ENCODE measurements at places on chromosomes 4 and X.

- no peak for DNase-seq
Observed at GRCh38 chr4:10089346-10089745, 27.3 kb downstream of the WDR1 start.

GRCh38 chr4:160184884-160185283 lies 1082.0 kb downstream of the RAPGEF2 start:
- no peak for DNase-seq

DNA sequence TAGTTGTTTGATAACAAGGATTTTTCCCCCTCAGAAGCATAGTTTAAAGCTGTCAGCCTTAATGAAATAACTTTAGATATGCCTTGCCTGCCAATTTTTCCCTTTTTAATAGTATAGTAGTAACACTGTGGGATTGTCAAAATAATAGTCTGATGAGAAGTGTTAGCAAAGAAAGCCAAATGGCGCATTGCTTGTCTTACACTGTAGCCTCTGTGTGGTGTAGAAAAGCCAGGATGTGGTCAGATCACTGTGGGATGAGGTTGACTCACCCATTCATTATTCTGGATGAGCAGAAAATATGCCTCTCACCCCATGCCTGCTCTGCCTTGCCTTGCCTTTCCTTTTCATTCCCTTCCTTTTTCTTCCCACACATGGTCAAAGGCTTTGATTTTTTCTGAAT lies 257.8 kb upstream of the NRK start:
- DNase-seq: no peak

GRCh38 chr4:24932515-24933225 lies 19.8 kb upstream of the CCDC149 start:
- DNase-seq: no peak

All from stimulated activated naive CD8-positive, alpha-beta T cell treated with anti-CD3 and anti-CD28 coated beads, Interleukin-15, Interleukin-2, amounts not matched to agents 100 U/mL and 50 U/mL, for 24 hours (primary cell).